ENCODE measurements at places on chromosomes 4 and X. TPM values are rescaled to one million over a fixed set of nuclear protein-coding genes. Genes with fewer than 3 reads are reported as not detected.

FAM53A gene
- 0.91 TPM for total RNA-seq

CXCL9 gene
- not detected for total RNA-seq

GRCh38 chr4:168183717-168184571 lies 91.6 kb downstream of the ANXA10 start:
- peaks cover 3% of the 10 kb centered on the region for H3K4me1 ChIP-seq
- H3K27me3 ChIP-seq: no peaks in the 10 kb centered on the region
- no peak overlapping the region for H3K4me3 ChIP-seq
- H3K27ac ChIP-seq: no peak overlapping the region
- no peak for DNase-seq
- H3K36me3 ChIP-seq: no peaks in the 10 kb centered on the region

- peak; percentile 67 for DNase-seq
- peak overlapping the region; percentile 35 for H3K4me3 ChIP-seq
- H3K27ac ChIP-seq: no peak overlapping the region
Measured at GRCh38 chr4:47926667-47927258, 12.4 kb upstream of the NFXL1 start.

DNA sequence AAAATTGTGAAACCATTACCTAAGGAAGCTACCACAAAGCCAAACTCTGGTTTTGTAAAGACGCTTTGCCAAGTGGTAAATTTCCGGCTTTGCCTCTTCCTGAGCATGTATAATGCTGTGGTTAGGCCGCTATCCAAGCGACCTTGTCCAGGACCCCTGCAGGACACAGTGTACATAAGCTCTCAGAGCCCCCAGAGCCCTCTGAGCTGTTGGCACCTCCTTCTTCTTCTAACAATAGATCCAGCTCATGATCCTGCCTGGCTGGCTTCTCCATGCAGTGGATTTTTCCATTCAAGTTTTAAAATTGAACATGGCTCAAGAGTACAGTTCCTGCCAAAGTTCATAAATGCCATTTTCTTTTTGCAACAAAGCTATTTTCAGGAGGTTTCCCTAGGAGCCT lies 326.7 kb downstream of the MAPK10 start:
- H3K27ac ChIP-seq: no peak overlapping the region
- no peaks in the 10 kb centered on the region for H3K36me3 ChIP-seq
- no peaks in the 10 kb centered on the region for H3K4me1 ChIP-seq
- no peaks in the 10 kb centered on the region for H3K27me3 ChIP-seq
- H3K4me3 ChIP-seq: no peak overlapping the region

GRCh38 chr4:113142351-113142750 lies 92.9 kb downstream of the ANK2 start:
- no peak for DNase-seq
- no peaks in the 10 kb centered on the region for H3K27me3 ChIP-seq
- peaks cover 8% of the 10 kb centered on the region for H3K4me1 ChIP-seq

Data from activated CD8-positive, alpha-beta T cell treated with anti-CD3 and anti-CD28 coated beads, Interleukin-2, amount 10 ng/mL, durations not matched to agents 7 days and 5 days (primary cell).